ENCODE measurements at places on chromosomes 7 and 10.

- DNase-seq, result no peak
These were observed 20.6 kb upstream of the RASSF4 start for GRCh38 chr10:44938956-44939355.

DNA sequence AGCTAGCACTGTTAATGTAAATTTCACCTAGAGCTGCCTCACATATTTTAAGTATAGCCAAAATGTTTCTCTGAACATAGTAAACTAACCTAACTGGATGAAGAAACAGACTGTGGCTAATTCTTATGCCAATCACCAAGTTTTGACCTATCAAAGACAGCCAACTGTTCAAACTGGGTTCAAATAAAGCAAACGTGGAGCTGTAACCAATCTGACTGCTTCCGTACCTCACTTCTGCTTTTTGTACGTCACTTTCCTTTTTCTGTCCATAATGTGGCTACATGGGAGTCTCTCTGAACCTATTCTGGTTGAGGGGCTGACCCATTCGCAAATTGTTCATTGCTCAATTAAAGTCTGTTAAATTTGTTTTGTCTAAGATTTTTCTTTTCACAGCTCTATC is 66.3 kb upstream of the ETV1 start:
- DNase-seq, result no peak

DNA sequence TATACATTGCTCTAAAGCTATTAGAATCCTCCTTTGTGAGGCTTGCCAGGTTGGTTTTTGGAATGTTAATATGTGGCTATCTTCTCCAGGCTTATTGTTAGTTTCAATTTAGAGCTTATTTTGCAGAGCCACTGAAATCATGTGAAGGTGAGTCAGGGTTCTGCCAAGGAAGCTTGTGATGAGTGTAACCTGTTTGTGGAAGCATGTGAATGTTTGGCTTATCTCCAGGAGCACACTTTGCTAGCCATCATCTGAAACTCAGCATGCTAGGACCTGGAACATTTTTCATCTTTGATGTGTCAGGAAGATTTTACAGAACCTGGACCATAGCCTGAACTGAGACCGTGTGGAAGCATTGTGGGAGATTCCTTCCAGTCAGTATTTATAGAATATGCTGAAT is 197.3 kb downstream of the PPP1R9A start:
- DNase-seq, result no peak

DNA sequence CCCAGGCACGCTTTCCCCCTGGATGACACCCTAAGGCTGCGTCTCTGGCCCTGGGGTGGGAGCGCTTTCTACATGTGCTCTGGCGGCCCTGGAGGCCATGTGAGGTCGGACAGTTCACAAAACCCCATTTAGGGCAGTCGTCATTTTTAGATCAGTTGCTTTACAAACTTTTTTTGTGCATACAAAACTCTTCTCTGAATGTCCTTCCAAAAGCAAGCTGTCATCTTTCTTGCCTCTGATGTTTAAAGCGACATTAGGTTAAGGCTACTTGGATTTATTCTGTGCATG is 5.9 kb downstream of the MAFK start:
- no peak for DNase-seq

- DNase-seq, result no peak
These were observed 35.6 kb downstream of the FAM241B start for GRCh38 chr10:69665474-69666320.

- no peak for DNase-seq
These were observed 22.4 kb downstream of the DIP2C start for GRCh38 chr10:667096-667495.

- no peak for DNase-seq
These were observed 894.9 kb downstream of the NXPH1 start for GRCh38 chr7:9328296-9328695.

- no peak for DNase-seq
These were observed 76.6 kb downstream of the CNNM2 start for GRCh38 chr10:102994531-102995295.

GRCh38 chr7:26337232-26337865 is 45.7 kb downstream of the SNX10 start:
- peak; percentile 55 for DNase-seq

DNA sequence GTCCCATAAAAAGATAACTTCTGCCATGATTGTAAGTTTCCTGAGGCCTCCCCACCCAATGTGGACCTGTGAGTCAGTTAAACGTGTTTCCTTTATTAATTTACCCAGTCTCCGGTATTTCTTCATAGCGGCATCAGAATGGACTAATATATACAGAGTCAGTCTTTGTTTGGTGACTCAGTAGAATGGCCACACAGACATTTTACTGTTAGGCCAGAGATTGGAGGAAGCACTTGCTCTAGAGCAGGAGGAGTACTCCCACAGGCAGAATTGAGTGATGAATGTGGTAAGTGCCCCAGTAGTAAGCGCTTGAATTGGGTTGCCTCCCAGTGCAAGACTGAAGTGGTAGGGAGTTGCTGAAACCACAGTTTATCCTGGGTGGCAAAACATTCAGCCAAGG is 149.5 kb upstream of the SMIM30 start:
- DNase-seq, result no peak
